Activated T-helper 1 cell treated with anti-CD3 and anti-CD28 coated beads, Interleukin-2, amount 50 U/mL, for 16 hours (primary cell): ENCODE measurements at places on chromosomes 3 and 15.

DNA sequence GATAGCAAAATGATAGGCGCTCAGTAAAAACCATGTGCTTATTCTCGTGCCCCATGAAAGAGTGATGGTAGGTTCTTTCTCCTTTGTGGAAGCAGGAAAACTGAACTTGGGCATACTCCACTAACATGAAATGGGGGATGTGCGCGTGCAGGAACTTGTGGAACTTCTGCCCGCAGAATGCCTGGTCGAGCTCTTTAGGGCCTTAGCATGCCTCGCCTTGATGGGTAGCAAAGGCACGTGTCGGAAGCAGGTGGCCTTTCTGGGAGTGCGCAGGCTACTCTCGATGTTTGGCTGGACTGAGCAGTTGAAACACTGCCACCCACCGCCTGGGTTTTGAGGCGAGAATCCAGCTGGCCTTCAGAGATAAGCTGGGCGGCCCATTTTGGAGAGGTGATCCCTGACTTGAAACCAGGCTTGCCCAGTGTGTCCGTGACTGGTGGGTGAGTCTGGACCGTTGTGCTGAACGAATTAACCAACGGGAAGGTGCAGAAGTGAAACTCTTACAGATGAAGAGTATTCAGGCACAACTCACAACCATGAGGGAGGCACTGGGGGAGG, 842 bp downstream of the PCCB start:
- no peak for DNase-seq

- no peak for DNase-seq
Observed at GRCh38 chr3:126438186-126438585, 37.5 kb downstream of the ZXDC start.

DNA sequence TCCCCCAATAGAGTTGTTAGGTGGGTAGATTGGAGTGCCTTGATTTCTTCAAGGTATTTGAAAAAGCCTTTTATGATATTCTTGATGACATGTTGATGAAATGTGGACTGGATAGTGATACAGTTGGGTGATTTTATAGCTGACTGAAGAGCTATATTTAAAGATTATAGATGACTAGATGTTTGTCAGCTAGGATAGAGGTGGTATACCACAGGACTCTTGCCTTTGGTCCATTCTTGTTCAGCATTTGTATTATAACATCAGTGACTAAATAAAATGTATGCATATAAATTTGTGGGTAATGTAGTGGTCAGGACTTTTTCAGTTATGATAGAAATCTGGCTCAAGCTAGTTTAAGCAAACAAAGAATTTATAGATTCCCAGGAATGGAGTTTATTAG, 143.9 kb downstream of the ZNF609 start:
- no peak for DNase-seq

DNA sequence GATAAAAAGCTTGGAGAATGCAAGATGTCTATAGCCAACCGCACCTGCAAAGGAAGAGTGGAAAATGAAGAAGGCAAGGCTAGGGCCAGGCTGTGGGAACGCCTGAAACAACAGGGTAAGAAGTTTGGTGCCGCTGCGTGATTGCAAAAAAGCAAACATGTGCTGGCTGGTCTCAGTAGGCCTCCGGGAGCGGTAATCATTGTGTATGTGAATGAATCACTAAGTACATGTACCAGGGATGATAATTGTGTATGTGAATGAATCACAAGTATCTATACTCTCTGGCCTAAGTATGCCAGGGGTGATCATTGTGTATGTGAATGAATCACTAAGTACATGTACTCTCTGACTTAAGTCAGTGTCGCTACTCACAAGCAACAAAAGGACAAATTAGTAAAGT, 40.3 kb upstream of the PARL start:
- DNase-seq: no peak
